Forelimb muscle (tissue), 1 donor: ENCODE measurements at places on chromosomes 6 and 20.

- DNase-seq = no peak
These were observed 12.2 kb upstream of the DSTN start for GRCh38 chr20:17557675-17558006.

DNA sequence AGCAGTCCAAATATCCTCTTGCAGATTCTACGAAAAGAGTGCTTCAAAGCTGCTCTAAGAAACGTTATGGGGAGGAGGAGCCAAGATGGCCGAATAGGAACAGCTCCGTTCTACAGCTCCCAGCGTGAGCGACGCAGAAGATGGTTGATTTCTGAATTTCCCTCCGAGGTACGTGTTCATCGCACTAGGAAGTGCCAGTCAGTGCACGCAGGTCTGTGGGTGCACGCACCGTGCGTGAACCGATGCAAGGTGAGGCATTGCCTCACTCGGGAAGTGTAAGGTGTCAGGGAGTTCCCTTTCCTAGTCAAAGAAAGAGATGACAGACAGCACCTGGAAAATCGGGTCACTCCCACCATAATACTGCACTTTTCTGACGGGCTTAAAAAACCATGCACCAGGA is 272.1 kb upstream of the DEFB115 start:
- no peak for DNase-seq

DNA sequence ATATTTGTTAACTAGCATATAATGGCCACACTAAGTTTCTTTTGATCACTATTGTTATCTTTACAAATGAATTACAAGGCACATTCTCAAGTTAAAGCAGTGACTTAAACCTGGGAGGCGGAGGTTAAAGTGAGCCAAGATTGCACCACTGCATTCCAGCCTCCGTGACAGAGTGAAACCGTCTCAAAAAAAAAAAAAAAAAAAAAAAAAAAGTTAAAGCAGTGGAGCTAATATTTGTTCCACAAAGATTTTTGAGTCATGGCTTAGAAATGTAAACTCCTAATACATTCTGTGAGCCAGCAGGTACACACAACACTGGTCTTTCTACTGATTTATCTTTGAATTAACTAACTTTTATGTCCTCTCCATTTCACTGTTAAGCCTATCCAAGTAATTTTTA is 221.7 kb upstream of the HTR1E start:
- no peak for DNase-seq

- no peak for DNase-seq
These were observed 9.7 kb downstream of the MSH5 start for GRCh38 chr6:31749301-31750036.

DNA sequence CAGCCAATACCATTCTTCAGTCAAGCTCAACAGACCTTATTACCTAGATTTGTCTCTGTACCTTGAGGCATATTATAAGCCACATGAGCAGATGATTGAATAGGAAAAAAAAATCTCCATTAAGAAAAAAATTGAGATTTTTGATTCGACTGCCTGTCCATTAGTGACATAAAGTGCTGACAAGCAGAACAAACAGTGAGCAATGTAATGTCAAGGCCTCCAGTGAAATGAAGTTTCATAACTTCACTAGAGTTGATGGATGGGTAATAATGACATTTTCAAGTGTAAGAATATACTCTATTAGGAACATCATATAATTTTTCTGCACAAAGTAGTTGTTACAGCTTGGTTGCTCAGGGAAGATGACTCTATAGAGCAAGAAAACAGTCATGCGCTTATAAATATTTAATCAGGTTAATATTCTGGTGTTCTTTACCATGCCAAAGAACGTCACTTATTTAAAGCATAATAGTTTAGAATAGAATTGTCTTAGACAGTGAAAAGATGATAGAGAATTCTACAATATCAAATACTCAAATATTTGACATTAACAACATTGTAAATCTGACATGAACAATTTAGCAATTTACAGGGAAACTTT is 783.7 kb downstream of the EPHA7 start:
- DNase-seq = no peak

- DNase-seq = no peak
These were observed 74.5 kb upstream of the ZNF184 start for GRCh38 chr6:27547157-27548075.

DNA sequence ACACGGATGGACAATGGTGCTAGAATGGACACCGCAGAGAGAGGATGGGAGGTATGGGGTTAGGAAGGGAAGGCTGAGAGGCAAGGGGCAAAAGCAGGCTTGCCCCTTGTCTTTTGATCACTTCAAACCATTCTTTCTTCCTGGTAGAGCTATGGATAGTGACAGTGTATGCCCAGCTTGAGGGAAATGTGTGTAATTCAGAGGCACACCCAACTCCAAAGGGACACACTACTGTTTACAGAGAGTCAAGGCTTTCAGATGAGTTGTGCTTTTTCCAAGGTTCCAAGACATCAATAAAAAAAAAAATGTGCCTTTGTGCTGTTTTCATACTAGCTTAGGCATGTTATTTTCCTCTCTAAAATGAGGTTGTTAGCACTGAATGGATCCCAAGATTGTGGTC is 185.0 kb downstream of the MCHR2 start:
- DNase-seq = no peak

DNA sequence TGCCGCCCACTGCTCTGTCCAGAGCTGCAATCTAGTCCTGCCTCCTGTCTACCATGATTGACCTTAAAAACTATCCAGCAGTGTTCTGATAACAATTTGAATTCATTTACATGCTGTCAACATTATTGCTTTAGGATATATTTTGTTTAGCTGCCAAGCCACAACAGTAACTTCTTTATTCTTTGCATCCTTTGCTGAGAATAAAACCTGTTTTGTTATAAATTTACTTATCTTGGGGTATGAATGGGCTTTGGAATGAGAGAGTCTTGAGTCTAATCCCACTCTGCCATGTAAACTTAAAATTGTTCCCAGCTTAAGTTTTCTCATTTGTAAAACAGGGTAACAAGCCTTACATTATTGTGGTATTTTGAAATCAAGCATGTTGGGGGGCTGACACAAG is 116.4 kb downstream of the FLRT3 start:
- no peak for DNase-seq

- no peak for DNase-seq
These were observed at the start of gene COL21A1 for GRCh38 chr6:56246881-56247653. Gene COL21A1 (minus strand): TSS chr6:56247580. CDS start chr6:56182618, 64,962 bp downstream.

- DNase-seq = no peak
These were observed 59.0 kb upstream of the TPD52L1 start for GRCh38 chr6:125094563-125094962.

- no peak for DNase-seq
These were observed 48.1 kb downstream of the TM9SF4 start for GRCh38 chr20:32157611-32158010.

GRCh38 chr20:13749811-13750210 is 34.9 kb downstream of the ESF1 start:
- no peak for DNase-seq

DNA sequence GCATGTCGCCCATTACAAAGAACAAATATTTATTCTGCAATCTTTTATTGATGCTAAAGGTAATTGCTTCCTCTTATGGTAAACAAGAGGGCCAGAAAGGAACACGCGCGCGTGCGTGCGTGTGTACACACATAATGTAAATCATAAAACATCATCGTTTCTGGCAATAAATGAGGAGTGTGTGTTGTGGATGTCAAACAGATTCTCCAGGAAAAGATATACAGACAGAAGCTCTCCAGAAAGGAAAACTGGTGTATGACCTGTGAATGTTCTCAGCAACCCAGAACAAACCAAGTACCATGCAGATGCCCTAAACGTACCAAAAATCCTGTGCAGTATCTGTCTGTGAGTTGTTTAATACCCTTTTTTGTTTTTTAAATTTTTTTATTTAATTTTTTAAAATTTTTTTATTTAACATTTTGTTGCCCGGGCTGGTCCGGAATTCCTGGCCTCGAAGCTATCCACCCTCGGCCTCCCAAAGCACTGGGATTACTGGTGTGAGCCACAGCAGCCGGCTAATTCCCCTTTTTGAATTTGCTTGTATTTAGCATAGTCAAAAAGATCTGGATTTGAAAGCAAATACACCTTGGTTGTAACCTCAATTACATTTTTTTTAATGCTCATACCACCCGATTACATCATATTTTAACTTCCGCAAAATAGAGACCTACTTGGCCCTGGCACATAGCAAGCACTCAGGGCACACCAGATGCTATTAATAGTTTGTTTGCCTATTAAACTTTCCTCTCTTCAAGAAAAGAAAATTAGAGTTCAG is 909 bp upstream of the NUDT3 start:
- no peak for DNase-seq

GRCh38 chr20:53975761-53976160 is 94.6 kb downstream of the BCAS1 start:
- no peak for DNase-seq

- DNase-seq = no peak
These were observed 47.4 kb downstream of the TPD52L1 start for GRCh38 chr6:125200941-125201340.

GRCh38 chr20:41733151-41733550 is 115.0 kb upstream of the CHD6 start:
- no peak for DNase-seq

DNA sequence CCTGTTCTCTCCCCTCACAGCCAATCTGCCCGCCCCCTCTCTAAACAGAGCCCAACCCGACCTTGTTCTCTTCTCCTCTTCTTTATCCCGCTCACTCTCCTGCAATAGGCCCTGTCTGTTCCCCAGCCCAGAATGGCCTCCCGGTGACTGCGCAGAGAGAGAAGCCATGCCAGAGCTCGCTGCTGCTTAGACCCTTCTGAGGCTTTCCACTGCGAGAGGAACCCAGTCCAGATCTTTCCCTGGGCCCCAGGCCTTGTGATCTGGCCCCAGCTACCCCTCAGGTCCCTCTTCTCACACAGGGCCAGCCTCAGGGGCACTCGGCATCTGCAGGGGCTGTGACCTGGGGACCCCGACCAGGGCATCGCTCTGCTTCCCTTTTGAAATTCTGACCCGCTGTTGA is 58.1 kb downstream of the TMEM242 start:
- no peak for DNase-seq

DNA sequence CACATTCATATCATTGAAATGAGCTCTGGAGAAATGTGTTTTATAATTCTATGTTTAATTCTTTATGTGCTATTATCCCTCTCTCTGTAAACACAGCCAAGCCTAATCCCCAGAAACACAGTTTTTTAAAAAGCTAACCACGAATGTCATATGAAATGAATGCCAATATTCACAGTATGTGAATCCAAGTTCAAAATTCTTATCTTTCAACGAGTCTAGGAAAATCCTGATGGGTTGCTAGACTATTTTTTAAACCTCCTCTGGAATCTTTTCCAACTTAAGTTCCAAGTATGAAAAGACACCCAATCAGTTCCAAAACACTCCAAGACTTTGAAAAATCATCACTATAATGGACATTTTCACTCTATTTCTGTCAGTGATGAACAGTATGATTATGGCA is 689.3 kb downstream of the HACE1 start:
- DNase-seq = peak; percentile 19

DNA sequence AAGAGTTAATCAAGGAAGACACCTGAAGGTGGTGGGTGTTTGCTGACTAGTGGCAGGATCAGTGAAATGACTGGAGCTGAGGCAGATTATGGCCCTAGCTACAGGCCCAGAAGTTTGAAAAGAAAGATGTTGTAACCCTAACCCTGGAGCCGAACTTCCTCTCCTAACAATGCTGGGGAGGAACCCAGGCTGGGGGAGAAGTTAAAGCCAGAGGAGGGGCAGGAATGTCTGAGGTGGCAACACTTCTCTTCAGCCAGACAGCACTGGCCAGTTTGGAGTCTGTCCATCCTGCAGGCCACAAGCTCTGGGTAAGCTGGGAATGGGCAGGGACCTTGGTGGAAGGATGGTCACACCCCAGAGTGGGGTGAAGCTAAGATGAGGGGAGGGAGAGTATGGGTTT is at the start of gene LST1:
Gene LST1 (plus strand): TSS at position 270 of the 400 bp plus-strand sequence. CDS start 1,023 bp downstream, outside the sequence.
- DNase-seq = no peak

- no peak for DNase-seq
These were observed 757.0 kb upstream of the MMS22L start for GRCh38 chr6:98039904-98040607.

DNA sequence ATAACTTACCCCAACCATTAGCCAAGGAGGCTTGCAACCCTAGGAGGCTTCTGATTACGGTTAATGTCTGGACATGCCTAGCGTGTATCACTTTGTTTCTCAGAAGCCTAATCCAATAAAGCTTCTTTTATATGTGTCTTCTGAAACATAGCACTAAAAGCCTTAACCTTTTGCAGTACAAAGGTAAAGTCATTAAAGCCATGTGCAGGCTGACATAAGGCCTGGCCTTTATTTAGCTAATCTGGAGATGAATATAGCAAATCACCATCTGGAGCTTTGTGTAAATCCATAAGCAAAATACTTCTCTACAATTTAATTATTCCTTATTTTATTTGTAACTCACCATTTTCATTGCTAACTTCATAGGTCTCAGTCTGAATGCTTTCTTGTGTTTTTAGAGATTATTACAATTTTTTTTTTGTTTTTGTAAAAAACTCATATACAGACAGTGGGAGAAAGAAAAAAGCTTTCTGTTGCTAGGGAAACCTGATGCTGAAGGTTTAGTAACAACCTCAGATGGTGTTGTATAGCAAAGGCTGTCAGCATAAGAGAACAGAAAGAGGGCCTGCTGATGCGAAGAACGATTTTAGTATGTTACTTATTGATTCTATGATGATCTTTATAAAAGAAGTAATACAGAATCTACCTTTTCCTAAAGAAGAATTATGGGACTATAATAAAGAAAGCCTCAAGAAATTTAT is at the start of gene EYS:
Gene EYS (minus strand): TSS at position 101 of the 701 bp plus-strand sequence. CDS start 211,816 bp downstream, outside the sequence.
- DNase-seq = no peak

DNA sequence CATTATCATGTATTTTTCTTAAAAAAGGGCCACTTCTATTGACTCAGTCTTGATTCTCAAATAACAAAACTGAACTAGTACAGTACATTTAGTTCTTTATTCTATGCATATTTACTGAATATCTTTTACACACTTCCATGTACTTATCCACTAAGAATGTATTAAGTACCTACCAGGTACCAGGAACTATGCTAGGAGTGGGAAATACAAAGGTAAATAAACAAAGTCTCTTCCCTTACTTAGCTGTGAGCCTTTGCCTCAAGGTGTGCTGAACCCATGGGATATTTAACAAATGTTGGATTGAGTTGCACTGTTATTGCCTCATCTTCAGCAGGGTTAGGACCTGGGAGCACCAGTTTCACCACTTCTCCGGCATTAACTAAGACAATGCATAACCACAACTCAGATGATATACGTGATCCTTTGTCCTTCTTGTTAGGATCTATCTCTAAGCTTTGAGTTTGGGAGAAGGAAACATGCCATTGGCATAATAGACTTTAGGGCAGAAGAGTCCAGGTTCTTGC is 533.9 kb downstream of the TFAP2B start:
- no peak for DNase-seq

DNA sequence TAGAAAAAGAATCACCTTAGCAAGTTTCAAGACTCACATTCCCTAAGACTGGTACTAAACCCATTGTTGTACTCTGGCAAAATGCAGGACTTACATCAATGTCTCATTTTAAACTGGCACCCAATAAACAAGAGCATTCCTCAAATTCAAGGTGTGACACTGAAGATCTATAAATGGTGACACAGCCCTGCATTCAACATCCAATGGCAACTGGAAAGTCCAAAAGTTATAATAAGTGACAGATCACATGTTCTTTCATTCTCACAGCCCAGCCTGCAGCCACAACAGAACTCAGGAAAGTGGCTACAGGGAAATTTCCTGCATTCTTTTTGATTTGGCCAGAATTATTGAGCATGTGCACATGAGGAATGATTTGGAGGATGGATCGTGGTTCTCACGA is 57.5 kb downstream of the MBOAT1 start:
- no peak for DNase-seq

- DNase-seq = no peak
These were observed 63.2 kb downstream of the RAB44 start for GRCh38 chr6:36760685-36761435.
